ENCODE measurements at places on chromosomes 5 and 9.

DNA sequence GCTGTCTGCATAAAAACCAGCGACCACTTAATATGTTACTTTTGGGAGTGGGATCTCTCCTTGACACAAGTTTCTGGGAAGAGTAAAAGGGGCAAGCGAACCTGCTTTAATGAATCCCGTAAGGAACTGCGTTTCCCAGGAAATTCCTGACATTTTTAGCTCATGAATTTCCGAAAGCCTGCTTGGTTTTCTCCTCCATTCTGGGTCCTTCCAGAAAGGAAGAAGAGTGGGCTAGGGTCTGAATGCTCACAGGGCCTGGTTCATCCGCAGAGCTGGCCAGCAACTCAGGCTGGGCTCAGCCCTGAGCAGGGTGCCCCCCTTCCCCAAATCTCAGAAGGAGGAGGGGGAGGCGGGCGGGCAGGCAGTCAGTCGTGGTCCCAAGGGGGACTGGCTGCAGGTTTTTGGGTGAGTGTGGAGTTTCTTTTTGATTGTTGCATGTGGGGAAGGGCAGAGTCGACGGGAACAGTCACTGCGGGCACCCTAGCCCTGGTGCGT, 1.2 kb upstream of the PURA start:
- DNase-seq, result no peak

DNA sequence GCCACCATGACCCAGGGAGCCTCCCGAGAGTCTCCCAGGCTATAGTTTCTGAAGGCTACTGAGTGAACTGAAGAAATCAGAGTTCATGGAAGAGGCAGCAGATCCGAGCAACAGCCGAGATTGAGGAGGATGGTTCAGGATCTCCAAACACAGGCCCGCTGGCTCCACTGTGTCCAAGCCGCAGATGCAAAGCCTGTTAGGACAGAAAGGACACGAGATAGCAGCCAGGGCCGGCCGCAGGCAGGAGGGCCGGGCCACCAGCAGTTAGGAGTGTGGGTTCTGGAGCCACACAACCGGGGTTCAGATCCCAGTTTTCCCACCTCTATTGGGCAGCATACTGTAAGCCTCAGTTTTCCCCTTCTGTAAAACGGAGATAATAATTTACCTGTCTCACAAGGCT, 27.7 kb downstream of the NEK6 start:
- DNase-seq, result no peak

- DNase-seq, result no peak
These were observed 34.2 kb upstream of the GRPEL2 start for GRCh38 chr5:149310947-149311658.

DNA sequence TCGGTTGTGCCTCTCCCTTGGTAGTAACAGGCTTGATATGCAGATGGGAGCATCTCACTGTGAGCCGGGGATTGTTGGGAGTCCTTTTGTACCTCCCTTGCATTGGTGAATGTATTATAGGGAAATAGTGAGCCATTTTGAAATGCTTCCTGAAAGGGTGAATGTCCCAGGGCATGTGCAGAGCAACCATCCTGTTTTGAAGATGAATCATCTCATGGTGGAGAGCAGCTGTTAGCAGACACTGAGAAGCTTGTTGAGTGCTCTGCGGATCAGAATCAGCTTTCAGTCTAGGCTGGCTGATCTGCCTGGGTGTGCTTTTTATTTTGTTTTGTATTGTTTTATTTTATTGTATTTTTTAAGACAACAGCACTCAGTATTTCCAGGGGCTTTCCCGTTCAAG, 29.7 kb downstream of the SLC36A1 start:
- no peak for DNase-seq

GRCh38 chr9:1996156-1996555, 19.0 kb upstream of the SMARCA2 start:
- no peak for DNase-seq

DNA sequence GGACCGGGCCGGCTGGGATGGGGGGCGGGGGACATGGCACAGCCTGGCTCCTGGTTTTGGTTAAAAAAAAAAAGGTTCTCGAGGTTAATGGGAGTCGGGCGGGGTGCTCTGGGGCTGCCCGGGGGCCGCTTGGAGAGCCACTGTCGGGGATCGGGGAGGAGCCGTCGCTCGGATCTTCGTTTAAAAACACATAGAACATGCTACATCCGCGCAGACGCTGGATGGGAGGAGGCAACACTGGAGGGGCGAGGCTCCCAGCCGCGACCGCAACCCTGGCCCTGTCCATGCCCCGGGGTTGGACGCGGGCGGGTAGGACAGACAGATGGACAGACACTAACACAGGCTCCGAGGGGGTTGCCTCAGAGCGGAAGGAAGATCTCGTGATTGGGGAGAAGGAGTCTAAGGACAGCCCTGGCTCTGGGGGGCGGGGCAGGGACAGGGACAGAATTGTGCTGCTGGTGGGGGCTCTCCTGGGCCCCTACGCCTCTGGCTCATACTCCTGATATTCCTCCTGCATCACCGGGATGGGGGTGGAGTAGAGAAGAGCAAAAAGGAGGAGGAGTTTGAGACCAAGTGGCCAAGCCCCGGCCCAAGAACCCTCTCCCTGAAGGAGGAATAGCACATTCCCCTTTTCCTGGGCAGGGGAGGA, 9.9 kb downstream of the SNCB start:
- no peak for DNase-seq

DNA sequence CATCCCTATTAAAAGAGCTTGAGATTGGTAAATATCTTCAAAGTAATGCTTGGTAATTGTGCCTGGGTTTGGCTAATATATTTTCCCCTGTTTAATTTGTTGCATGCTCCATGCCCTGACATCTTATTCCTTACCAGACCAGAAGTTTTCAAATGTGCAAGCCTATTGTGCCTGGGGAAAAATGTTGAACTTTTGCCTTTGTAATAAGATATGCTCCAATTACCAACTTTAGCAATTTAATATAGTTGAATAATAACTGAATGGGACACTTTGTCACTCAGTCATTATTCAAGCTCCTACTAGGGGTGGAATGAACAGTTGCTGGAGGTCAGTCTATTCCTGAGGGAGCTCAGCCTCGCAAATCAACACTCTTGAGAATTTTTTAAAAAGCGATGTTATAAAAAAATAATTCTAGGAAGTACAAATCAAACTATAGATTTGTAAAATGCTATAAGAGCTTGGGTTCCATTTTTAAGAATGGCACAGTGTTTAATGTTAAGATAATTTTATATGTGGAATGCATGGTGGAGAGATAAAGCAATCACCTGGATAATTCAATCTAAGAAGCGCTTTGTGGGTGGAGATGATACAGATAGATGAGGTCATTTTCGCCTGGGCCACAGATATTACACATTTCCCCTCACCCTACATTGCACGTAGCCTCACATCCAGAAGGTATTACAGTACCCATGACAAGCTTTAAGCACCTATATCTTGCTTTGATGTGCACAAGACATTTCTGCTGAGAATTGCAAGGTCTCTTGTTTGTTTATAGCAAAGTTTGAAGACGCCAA, 231.8 kb downstream of the PIK3R1 start:
- DNase-seq, result no peak

- DNase-seq, result no peak
These were observed 19.0 kb upstream of the LPCAT1 start for GRCh38 chr5:1542781-1543180.

DNA sequence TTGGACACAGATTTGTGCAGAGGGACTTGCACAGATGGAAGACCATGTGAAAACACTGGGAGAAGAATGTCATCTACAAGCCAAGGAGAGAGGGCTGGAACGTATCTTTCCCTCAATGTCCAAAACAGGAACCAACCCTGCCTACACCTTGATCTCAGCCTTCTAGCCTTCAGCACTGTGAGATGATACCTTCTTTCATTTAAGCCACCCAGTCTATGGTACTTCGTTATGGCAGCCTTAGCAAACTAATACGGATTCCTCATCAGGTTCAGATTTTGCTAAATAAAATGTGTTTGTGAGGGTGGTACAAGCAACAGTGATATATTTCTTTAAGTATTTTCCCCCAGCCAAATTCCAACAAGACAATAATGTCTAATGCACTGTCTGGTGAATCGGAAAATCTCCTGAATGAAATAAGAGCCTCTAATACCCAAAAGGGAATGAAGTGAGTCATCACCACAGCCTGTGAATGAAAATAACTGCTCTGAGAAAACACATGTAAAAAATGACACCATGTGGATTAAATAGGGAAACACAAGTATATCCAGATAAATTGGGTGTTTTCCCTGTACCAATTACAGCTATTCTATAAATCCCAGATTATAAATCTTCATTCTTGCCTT, 182.8 kb upstream of the TARS1 start:
- DNase-seq, result no peak

DNA sequence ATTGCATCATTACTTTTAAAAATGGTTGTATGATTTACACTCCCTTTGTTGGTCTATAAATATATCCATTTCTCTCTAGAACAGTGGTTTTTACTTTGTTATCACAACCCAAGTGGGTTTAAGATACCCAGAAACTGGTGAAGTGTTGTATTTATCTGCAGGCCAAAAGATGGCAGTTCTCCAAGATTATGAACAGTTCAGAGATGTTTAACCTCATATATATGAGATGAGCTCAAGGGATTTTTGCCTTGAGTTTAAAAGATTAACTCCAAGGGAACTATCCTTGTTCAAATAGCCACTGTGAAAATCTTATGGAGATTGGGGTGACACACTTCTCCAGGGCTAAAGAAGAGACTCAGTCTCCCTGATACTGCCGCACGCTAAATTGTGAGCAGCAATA, 572.6 kb downstream of the TLE4 start:
- DNase-seq, result no peak

- no peak for DNase-seq
These were observed 435.1 kb upstream of the CDH9 start for GRCh38 chr5:27473307-27474046.

DNA sequence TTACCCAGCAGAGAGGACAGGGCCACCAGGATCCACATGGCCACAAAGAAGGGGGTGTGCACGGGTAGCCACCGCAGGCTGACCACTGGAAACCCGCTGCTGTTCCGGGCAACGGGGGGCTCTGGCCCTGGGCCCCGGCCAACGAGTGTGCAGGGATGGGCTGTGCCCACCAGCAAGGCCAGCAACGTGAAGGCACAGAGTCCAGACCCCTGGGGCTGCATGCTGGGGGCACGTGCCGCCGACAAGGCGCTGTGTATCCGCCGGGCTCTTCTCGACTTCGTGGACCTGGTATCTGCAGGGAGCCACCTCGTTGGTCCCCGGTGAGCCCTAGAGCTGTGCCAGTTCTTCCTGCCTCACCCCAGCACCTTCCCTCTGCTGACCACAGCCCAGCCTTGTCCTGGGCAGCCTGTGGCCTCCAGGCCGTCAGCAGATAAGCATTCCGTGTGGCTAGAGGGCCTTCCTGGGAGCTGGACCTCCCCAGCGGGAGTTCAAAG, 42.2 kb upstream of the CEP72 start:
- no peak for DNase-seq

GRCh38 chr5:1840741-1841521, 39.7 kb downstream of the NDUFS6 start:
- DNase-seq, result no peak

Data from activated CD4-positive, alpha-beta T cell treated with anti-CD3 and anti-CD28 coated beads for 1 hour (primary cell).